ENCODE measurements at places on chromosomes 1 and 21. TPM values are rescaled to one million over a fixed set of nuclear protein-coding genes. Genes with fewer than 3 reads are reported as not detected.

The IL10 gene
- total RNA-seq = not detected

The PCP4 gene
- not detected for total RNA-seq

The ST6GALNAC3 gene
- total RNA-seq = 0.60 TPM

The NUCKS1 gene
- total RNA-seq = 111 TPM

The SPATA6 gene
- 1.9 TPM for total RNA-seq

The CELA3A gene
- not detected for total RNA-seq

The DMBX1 gene
- 0.99 TPM for total RNA-seq

The PIK3C2B gene
- 9.2 TPM for total RNA-seq

The ITLN2 gene
- total RNA-seq = 0.14 TPM

The WNT2B gene
- total RNA-seq = 0.14 TPM

The OR2M3 gene
- total RNA-seq = not detected

The PKN2 gene
- 10.1 TPM for total RNA-seq

The HSPA13 gene
- total RNA-seq = 14.0 TPM

The FCAMR gene
- total RNA-seq = not detected

The SLAMF8 gene
- not detected for total RNA-seq

The FAM131C gene
- 20.2 TPM for total RNA-seq

The MANEAL gene
- 26.9 TPM for total RNA-seq

The TNNI3K gene
- not detected for total RNA-seq

The HEYL gene
- 3.5 TPM for total RNA-seq

The AKNAD1 gene
- total RNA-seq = 1.2 TPM

The PPIH gene
- 69.5 TPM for total RNA-seq

The NLRP3 gene
- not detected for total RNA-seq

The PGLYRP4 gene
- not detected for total RNA-seq

The IFI44L gene
- 0.05 TPM for total RNA-seq

The ADAM30 gene
- not detected for total RNA-seq

The SPRR1A gene
- total RNA-seq = not detected

The PTCH2 gene
- 0.23 TPM for total RNA-seq

The KRTAP21-2 gene
- not detected for total RNA-seq

The LMOD1 gene
- total RNA-seq = not detected

The SLAMF6 gene
- not detected for total RNA-seq

The SDC3 gene
- 14.0 TPM for total RNA-seq

The CSMD2 gene
- not detected for total RNA-seq

The ORC1 gene
- total RNA-seq = 19.3 TPM

The TMEM240 gene
- total RNA-seq = 0.68 TPM

The HTR6 gene
- total RNA-seq = 0.18 TPM

The UMODL1 gene
- not detected for total RNA-seq

The UBASH3A gene
- total RNA-seq = 0.18 TPM

The MTARC1 gene
- total RNA-seq = 8.2 TPM

The TMEM269 gene
- 0.08 TPM for total RNA-seq

The SLC30A2 gene
- 0.31 TPM for total RNA-seq

The USP1 gene
- 32.3 TPM for total RNA-seq

The TIE1 gene
- not detected for total RNA-seq

The PTPN22 gene
- not detected for total RNA-seq

The TSTD1 gene
- total RNA-seq = not detected

The DISP3 gene
- total RNA-seq = 0.35 TPM

The SLAMF7 gene
- total RNA-seq = 1.1 TPM

The AJAP1 gene
- not detected for total RNA-seq

The SPRR1B gene
- not detected for total RNA-seq

The BOLA1 gene
- 26.3 TPM for total RNA-seq

The DYNLT5 gene
- total RNA-seq = not detected

The PEX10 gene
- total RNA-seq = 14.7 TPM

The S1PR1 gene
- 0.07 TPM for total RNA-seq

The ZSWIM5 gene
- total RNA-seq = 0.53 TPM

The C4BPA gene
- 0.33 TPM for total RNA-seq

The SNRPE gene
- 247 TPM for total RNA-seq

The RCC1 gene
- 85.7 TPM for total RNA-seq

The ZBED6 gene
- 4.9 TPM for total RNA-seq

Measured in A549 treated with ZK216348 at 1 μM for 4 hours (cell line).